ENCODE measurements at places on chromosomes 6 and 20.

GRCh38 chr6:50824552-50824951, 5.9 kb downstream of the TFAP2B start:
- DNase-seq, result no peak

DNA sequence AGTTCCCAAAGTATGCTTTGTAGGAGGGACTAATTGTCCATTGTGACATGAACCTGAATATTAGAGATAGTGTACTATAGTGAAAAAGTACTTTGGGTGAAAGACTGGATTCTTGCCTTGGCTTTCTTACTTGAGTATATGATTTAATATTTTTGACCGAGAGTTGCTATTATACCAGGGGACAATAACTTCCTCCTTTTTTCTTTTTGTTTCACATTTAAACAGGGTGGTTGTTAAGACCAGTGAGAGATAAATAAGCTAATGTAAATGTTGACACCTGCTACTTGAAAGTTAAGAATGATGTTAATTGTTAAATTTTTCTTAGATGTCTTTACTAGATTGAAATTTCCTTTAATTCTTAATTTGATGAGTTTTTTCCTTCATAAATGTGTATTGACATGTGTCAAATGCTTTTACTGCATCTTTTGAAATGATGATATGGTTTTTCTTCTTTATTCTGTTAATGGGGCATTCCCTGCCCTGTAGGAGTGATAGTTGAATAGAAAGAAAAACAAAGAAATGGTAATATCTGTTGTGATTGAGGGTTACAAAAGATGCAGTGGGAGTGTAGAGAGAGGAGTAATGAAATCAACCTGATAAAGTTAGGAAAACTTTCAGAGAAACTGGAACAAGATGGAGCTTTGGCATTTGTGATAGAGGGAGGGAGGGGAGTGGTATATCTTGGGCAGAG, 48.4 kb downstream of the ZFAND3 start:
- no peak for DNase-seq

DNA sequence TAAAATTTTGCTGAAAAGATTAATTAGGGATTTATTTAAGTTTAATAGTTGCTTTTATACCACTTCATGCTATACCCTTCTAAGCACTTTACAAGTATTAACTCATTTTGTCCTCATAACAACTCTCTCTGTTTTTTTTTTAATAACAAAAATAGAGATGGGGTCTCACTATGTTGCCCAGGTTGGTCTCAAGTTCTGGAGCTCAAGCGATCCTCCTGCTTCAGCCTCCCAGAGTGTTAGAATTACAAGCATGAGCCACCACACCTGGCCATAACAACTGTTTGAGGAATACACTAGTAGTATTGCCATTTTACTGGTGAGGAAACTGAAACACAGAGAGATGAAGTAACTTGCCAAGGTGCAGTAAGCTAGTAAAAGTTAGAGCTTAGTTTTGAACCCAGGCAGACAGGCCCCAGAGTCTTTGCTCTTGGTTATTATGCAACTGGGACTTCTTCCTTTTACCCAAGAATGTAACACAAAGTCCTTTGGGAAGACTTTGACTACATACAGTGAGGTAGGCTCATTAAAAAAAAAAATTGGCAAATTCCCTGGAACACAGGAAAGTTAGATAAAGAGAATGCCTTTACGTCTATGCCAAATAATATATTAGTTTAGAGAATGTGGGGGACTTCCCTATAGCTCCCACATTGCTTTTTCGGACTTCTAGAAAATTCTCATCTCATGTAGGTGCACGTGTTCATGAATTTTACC, 11.4 kb downstream of the ANKS1A start:
- DNase-seq, result no peak

- DNase-seq, result no peak
These were observed 125.8 kb downstream of the MYB start for GRCh38 chr6:135306740-135307420.

DNA sequence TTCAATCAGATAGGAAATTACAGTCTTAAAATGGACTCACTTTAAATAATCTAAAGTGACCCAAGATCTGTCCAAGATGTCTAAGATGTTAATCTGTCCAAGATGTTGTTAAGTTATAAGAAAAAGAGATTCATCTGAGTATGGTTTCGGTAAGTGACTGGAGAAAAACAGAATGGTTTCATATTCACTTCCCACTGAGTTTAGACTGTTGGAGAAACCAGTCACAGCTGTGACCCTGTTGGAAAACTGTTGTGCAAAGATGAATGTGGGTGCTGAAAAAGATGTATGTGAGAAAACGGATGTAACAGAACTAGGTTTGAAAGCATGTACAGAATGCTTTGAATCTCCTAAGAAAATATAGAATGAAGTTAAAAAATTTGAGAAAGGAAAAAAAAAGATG, 325.9 kb downstream of the COL12A1 start:
- no peak for DNase-seq

- DNase-seq, result no peak
These were observed 573.1 kb downstream of the HACE1 start for GRCh38 chr6:104286641-104287040.

- DNase-seq, result no peak
These were observed 188.2 kb downstream of the PLCB1 start for GRCh38 chr20:8320306-8320705.

- no peak for DNase-seq
These were observed 275.2 kb downstream of the GMDS start for GRCh38 chr6:1970151-1970561.

- DNase-seq, result no peak
These were observed 43.0 kb downstream of the DNAAF9 start for GRCh38 chr20:3364323-3365013.

- DNase-seq, result no peak
These were observed 81.1 kb downstream of the RIPOR3 start for GRCh38 chr20:50610212-50610718.

DNA sequence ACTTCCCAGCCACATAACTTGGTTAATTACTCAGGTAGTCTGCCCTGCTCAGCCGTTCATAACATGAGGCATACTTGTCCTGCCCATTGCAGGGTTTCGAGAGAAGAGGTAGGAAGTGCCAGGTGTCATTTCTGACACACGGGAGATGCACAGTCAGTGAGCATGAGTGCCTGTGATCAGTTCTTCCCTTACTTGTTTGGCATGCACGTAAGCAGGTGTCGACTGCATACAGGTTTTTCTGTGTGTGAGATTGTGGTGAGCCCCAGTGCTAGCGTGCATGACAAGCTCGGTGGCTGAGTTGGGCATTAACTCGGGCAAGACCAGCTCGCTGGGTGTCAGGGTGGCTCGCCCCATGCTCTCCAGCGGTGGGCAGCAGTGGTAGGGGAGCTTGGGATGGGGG, 51.2 kb upstream of the SLC22A1 start:
- DNase-seq, result no peak

- no peak for DNase-seq
These were observed 113.8 kb downstream of the SYCP2 start for GRCh38 chr20:59819496-59820203.

GRCh38 chr6:44831002-44831610, 443.6 kb downstream of the CDC5L start:
- no peak for DNase-seq

DNA sequence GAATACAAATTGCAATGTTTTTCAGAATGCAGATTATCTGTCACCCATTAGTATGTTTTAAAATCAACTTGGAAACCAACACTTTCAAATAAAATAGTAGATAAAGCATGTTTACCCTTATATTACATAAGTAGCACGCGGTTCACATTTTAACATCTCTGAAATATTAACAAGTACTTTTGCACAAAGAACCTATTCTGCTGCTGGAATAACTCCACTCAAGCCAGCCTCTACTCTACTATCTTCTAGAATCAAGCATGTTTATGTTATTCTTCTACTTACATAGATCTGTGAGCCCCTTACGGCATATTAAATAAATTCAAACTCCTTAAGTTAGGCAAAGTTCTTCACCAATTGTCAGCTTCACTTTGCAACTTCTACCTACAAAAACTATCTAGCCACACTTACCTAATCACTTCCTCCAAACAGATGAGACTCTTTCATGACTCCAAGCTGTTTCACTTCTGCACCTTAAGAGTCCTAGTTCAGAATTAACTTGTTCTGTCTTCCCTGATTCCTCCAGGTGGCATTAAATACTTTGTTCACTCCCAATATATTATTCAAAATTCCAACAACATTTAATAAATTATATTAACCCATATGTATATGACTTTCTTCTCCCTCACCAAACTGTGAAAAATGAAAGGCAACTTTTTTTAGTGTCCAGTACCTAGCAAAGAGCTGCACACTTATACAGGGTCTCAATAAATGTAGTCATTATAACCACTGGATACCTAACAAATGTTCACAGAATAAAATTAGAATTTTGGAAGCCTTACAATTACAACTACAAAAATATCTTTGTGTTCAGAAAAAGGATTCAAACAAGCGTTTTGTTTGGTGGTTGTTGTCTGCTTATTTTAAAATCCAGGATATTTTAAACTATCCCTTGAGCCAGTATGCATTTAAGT, 12.1 kb downstream of the CEP85L start:
- DNase-seq, result no peak

- no peak for DNase-seq
These were observed 38.2 kb downstream of the OR2B2 start for GRCh38 chr6:27874016-27874415.

DNA sequence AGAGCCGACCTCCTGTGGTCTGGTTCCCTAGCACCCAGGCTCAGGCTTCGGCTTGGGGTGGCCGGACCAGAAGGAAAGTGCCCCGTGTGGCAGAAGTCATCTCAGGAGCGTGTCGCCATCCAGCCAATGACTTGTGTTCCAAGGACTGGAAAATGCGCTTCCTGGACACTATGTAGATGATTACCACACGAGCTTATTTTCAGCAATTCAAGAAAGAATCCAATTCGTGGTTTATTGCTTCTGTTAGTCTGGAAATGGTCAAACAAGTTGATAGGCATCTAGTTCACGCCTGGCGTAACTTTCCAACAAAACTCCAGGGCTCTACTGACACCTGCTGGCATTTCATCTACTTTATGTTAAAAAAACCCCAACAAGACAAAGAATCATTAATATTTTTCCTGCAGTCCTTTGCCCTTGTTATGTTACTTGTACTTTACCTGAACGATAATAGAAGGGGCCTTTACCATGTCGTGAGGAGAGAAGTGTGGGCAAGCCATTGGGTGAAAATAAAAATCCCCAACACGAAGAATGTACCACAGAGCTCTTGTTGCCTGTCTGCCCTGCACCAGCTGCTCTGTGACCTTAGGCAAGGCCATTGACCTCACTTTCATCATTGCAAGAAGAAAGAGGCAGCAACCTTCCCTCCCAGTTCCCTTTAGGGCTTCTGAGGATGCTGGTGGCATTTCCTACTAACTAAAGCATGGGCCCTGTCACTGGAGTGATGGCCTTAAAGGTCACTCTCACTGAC, 154.7 kb upstream of the LAMP5 start:
- DNase-seq, result no peak

GRCh38 chr20:56730996-56731395, 101.9 kb downstream of the TFAP2C start:
- DNase-seq, result no peak

- DNase-seq, result no peak
These were observed 287.1 kb upstream of the PRDM1 start for GRCh38 chr6:105799056-105799455.

- DNase-seq, result no peak
These were observed 49.0 kb downstream of the TMEM170B start for GRCh38 chr6:11586536-11586935.

DNA sequence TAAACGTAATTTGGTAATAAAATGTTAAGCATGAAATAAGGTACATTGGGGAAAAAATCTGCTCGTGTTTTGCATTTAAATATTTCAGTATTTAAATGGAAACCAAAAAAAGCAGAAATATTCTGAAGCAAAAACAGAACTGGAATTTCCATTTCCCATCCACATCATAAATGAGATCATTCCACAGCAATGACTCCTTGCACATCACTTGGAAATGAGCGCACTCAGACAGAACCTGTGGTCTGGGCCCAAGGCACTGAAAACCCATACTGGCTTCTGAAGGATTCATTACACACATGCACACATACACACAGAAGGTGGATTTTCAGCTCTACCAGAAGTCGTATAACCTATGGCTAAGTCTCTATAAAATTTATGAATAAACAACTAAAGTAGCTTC, 174.8 kb downstream of the IBTK start:
- no peak for DNase-seq

DNA sequence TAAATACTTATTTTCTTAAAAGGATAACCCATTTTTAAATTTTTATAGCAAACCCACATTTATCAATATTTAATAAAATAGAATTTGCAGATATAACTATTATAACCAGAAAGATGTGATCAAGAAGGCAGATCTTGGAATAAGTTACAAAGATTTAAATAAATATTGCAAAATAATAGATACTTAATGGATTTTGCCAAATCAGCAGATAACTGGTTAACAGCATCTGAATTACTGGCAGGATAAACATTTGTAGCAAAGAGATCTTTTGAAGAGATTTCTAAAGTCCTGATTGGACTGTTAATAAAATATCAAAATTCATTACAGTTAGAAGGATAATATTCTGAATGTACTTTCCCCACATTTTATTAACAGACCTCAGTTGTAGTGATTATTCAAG, 144.2 kb downstream of the PDSS2 start:
- no peak for DNase-seq

- DNase-seq, result no peak
These were observed 95.6 kb upstream of the SHLD1 start for GRCh38 chr20:5654557-5654956.

GRCh38 chr20:4113615-4114603, 98.6 kb upstream of the RNF24 start:
- DNase-seq, result no peak

DNA sequence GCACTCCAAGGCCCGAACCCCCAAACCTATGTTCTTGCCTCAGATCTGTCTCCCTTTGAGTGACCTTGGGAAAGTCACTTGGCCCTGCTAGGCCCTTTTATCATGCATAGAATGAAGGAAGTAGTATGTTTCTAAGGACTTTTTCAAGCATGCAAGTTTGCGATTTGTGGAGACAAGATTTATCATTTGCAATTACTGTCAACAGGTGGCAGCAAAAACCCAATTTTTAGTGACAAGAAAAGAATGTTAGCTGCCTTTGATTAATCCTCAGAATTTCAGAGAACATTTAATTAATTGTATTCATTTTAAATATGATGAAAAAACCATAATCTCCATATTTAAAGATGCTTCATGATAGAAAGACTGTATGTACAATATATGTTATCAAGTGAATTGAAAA, 28.3 kb upstream of the PREP start:
- no peak for DNase-seq

DNA sequence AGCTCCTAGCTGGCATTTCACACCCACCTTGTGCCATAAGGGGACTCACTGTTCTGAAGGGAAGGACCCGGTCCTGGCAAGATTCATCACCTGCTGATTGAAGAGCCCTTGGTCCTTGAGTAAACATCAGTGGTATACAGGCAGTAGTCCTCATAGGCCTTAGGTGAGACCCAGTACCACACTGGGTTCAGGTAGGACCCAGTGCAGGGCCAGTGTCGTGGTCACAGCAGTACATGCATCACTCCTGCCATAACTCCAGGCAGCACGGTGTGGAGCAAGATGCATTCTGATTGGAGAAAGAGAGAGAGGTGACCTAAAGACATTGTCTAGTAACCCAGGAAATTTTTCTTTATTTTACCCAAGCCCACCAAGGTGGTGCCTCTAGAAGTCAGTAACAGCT, 49.1 kb upstream of the THBS2 start:
- no peak for DNase-seq
